COR-L47 (cell line): ENCODE measurements at places on chromosomes 11 and 22.

GRCh38 chr11:65242389-65242788 is 19.4 kb upstream of the POLA2 start:
- DNase-seq, result no peak

DNA sequence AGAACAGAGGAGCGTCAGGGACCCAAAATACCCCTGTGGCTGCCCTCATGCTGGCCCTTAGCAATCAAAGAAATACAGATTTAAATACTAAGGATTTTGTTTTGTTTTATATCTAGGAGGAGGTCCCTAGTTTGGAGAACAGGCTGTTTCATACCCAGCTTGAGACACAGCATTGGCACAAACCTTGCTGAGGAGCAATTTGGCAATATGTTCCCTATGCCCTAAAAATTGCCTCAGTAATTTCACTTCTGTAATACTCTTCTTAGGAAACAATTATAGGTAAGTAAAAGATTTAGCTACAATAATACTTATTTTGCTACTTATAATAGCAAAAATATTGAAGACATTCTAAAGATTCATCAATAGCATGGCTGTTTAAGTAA is 37.0 kb downstream of the TSKU start:
- no peak for DNase-seq

DNA sequence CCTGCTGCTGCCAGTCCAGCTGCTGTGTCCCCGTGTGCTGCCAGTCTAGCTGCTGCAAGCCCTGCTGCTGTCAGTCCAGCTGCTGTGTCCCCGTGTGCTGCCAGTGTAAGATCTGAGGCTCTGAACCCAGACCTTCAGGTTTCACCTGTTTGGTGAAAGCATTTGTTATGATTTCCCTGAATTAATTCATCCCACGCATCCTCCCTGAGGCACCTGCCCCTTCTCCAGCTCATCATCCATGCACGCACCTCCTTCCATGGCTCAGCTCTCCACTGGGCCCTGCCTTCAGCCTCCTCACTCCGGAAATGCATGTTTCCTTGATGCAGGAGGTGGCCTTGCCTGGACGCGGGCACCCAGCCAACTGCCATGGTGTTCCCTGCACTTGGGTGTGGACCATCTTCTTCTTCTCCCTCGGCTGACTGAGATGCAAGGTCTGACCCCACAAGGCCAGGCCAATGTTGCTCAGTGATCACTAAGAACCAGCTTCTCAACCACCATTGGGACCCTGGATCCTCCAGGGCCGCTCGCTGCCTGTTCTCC is 788 bp downstream of the KRTAP5-10 start:
- no peak for DNase-seq

DNA sequence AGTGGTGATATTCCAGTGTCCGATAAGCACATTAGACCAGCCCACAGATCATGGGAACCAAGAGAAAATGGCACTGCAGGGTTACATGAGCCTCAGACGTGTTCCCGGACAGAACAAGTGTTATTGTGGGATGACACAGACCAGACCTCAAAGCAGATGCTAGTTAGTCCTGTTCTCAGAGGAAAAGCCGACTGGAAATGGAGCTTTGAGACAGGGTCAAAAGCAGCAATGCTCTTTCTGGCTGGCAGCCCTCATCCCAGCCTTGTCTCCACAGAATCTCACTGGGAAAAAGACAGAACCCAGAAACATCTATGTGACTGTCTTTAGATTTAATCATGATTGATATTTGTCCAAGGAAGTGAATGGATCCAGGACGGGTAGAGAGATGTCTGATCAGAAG is 506.8 kb downstream of the INSC start:
- no peak for DNase-seq

DNA sequence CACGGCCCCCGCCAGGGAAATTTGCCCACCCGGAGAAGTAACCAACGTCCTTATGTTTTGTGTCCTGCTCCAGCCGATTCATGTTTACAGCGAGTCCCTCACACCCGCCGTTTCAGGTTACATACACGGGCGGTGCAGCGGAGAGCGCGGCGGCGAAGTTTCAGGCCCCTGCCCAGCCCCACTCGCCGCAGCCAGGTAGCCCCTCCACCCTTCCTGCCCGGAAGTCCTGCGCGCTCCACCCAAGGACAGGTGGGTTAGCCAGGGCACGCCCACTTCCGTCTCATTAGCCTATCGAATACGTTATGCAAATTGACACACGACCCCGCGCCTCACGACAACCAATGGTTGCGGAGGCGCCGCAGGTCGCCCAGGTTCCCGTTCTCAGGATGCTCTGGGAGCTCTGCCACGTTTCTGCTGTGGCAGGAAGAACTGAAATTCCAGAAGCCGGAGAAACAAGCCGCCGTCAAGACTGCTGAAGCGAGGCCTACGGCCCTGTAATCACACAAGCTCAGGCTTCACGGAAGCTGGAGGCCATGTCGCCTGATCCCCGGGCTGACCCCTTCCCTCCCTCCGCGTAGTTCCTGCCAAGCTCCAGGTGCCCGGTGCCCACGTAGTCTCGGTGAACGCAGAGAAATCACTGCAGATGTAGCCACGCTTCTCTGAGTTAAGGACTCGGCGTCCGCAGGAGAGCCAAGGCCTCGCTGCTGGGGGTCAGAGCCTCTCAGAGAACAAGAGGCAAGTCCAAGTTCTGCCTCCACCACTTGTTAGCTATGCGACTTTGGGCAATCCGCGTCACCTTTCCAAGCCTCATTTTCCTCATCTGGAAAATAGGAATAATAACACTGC is 22.4 kb upstream of the MYH9 start:
- peak; percentile 100 for DNase-seq

GRCh38 chr11:69437876-69438205 is 43.6 kb upstream of the LINC01488 start:
- no peak for DNase-seq

- no peak for DNase-seq
Measured at GRCh38 chr22:46198274-46198673, 47.9 kb downstream of the PPARA start.

- DNase-seq, result no peak
Measured at GRCh38 chr11:106152013-106152412, 74.6 kb downstream of the AASDHPPT start.

DNA sequence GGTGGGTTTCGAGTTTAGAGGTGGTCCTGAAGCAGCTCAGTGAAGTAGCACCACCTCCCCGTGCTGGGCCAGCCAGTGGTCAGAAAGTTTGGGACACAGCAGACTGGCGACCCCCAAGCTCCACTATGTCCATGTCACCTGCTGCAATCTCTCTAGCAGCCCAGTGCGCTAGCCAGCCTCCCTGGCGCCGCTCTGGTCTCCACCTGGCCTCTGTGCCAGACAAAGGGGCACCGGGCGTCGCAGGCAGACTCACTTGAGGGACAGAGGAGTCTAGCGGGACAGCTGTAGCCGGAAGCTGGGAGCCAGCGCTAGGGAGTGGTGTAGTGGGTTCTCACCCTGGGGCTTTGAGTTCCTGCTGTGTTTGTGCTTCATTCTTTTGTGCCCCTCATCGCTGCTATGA is 25.5 kb downstream of the MYBPC3 start:
- DNase-seq, result no peak

- peak; percentile 60 for DNase-seq
Measured at GRCh38 chr11:115930291-115930690, 426.1 kb upstream of the CADM1 start.

DNA sequence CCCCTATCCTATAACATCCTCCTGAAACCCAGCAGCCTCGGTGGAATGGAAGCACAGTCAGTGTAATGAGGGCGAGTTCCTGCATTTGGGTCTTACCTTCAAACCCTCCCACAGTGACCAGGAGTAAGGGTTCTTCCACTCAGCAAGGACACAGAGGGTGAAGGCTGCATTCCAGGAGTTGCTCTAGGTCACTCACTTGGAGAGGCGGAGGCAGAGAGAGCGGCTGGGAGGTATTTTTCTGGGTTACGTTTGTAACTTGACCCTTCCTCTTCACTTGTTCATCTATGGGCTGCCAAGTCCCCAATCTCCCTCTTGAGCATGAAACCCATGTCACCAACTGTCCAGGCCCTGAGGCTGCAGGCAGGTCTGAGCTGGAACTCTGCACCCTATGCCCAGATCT is 36.8 kb upstream of the SHISAL1 start:
- no peak for DNase-seq

GRCh38 chr11:43835104-43835503 is 45.5 kb upstream of the ALKBH3 start:
- no peak for DNase-seq
